ENCODE measurements at places on chromosomes 7 and 10. TPM values are rescaled to one million over a fixed set of nuclear protein-coding genes. Genes with fewer than 3 reads are reported as not detected.

The ADAM22 gene
- 0.86 TPM for total RNA-seq

The CEP41 gene
- 2.9 TPM for total RNA-seq

- DNase-seq, result no peak
These were observed 45.8 kb downstream of the PRR15 start for GRCh38 chr7:29609162-29610037.

- no peak for DNase-seq
These were observed 78.1 kb downstream of the ARL4A start for GRCh38 chr7:12765431-12766100.

DNA sequence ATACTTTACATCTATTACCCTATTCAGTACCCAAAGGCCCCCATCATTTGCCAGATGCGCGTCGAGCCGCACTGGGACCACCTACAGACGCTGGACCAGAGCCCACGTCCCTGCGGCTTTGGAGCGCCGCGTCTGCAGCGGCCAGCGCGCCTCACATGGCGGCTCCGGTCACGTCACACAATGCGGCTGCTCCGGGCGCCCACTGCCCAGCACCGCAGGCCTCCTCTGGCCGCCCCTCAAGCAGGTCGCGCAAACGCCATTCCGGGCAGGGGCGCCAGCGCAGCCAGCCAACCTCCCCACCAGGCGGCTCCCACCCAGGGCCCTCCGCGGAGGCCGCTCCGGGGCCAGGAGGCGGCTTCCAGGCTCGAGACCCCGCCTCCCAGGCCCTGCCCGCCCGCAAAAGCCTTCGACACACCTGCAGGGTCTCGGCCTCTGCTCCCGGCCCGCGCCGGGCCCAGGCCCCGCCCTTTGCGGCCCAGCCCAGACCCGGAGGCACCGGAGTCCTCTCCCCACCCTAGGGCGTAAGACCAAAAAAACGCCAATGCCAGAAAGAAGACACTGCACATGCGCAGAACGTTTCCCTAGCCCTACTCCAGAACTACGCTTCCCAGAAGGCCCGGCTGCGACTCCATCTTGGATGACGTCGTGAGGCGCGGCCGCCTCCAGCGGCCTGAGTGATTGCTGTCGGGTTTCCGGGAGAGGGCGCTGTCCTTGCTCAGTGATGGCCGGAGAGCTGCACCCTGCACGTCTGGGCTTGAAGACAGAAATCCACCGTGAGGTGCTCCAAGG, at the start of gene ZNF25:
ZNF25 (minus strand) TSS at position 557 of the 789 bp plus-strand sequence. CDS start 4,925 bp downstream, outside the sequence.
- peak; percentile 99 for DNase-seq

DNA sequence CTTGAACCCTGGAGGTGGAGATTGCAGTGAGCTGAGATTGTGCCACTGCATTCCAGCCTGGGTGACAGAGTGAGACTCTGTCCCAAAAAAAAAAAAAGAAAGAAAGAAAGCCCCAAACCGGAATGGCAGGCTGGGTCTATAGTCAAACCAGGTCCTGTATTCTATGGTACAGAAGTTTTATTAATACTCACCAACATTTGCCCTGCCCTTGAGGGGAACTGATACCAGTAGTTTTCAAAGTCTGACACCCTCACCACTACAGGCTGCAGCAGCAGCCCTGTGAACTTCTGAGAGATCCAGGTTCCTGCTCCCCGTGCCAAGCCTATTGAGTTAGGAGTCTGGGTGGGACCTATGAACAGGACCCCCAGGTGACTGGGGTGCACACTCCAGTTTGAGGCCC, 80.6 kb downstream of the RGS10 start:
- no peak for DNase-seq

- DNase-seq, result no peak
These were observed 53.9 kb downstream of the NOC3L start for GRCh38 chr10:94308866-94309265.

DNA sequence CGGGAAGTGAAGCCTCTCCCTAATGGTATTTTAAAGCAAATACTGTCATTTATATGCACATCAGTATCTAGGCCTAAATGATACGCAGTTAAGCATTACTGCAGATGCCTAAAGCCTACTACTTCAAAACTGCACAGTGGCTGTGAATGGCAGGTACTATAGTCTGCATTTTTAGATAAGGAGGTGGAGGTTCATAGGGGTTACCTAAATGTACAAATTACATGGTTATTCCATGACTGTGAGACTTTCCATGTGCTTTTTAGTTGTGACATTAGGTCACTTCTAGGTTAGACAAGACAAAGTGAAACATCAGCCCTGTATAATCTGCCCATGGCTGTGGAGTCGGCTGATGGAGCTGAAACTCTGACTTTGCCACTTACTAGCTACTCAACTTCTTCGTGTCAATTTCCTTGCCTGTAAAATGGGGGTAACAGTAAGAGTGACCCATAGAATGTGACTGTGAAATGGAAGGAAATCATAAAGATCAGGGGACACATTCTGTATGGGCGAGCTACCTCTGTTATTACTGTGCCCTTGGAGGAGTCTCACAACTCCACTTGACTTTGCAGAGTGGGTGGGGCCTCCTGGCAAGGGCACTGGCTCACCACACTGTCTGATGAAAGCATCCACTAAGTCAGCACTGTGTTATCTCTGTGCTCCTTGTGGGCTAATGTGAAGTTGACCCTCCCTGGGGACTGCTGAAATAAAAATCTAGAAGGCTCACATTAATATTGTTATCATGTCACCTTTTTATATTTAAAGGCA, 239.4 kb downstream of the TNS3 start:
- no peak for DNase-seq

DNA sequence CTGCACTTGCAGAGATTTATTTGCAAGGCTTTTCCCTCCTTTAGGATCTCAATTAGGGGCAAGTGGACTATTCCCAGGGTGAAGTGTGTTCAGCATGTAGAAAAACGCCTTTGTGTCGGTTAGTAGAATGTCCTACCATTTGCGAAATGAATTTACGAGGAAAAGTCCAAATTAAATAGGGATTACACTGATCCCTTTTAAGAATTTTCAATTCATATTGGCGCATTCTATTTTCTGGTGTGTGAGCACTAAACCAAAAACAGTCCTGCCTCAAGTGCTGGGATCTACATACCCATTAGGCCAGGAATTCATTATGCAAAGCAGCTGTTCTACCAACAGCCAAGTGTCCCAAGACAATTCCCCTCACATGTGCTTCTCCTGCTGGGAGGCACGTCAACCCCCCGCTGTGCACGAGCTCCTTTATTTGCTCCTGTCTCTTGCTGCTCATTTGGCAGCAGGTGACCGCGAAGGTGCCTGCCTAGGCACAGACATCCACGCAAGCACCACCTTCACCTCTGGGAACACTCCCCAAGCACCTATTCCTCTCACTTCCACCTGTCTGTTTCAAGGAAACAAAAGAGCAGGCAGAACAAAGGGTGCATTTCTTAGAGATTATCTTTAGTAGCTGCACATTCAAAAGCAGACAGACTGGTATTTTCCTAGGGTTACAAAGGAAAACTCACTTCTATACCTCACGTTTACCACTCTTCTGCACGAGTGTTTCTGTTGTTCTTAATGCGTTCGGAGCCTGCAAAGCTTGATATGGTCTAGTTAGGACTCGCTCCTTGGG, 134.6 kb upstream of the FGFR2 start:
- no peak for DNase-seq

DNA sequence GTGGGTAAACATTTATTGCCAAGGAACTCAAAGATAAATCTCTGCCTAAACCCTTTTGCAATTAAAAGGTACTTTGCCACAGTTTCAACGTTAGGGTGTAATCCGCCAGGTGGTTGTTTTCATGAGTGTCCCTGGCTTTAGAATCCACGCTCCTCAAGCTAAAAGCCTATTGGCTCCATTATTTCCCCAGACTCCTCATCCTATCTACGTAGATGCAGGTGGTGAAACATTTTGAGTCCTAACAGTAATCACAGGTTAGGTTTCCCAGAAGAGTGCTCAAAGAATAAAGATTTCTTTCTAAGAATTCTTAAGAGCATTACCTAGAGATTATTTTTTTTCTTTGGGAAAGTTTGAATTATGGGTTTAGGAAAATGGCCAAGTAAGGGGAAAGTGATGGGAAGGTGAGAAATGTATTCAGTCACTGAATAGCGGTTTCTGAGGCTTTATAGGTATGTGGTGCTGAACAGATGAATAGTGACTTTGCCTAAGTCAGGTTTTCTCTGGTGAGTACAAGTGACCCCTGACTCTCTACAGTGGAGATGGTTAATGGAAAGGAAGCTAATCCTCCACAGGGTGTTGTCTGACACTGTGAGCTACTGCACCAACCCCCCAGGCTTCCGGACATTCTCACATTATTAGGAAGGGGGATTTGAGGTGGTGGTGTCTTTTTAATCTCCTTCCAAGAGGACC, 60.2 kb downstream of the NRP1 start:
- no peak for DNase-seq

The CLDN3 gene
- total RNA-seq, result not detected

DNA sequence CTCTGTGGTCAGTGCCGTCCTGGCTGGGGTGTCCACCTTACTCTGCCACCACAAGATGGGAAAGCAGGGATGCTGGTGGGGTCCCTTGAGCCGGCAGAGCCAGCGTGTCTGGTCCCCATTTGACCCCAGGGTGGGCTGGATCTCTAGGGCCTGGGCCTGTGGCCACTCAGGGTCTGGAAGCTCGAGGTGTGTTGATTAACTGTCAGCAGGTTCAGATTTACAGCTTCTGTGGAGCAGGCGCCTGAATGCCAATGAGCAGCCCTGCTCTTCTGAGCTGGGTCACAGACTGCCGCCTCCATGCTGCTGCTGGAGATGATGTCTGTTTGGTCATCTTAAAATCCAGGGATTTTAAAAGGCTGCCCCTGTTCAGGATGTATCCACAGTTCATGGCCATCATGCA, 11.3 kb upstream of the DPYSL4 start:
- DNase-seq, result peak; percentile 1

DNA sequence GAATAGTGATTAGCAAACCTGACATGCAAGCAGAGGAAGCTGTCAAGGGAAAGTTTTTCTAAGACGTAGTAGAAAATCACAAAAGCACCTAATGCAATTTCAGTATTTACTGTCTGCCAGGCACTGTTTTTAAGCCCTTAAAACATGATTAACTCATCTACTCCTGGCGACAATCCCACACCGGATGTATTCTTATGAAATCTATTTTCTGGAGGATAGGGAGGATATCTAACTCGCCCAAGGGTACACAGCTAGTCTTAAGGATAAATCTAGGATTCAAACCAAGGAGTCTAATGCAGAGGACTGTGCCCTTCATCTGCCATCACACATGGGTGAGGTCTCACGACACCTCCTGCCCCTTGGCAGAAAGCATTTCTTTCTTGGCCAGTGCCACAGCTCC, 47.8 kb upstream of the FIGNL1 start:
- DNase-seq, result no peak

- no peak for DNase-seq
These were observed 75.9 kb downstream of the LMBR1 start for GRCh38 chr7:156816943-156817572.

GRCh38 chr7:38052786-38053185, 125.3 kb upstream of the STARD3NL start:
- no peak for DNase-seq

The SFRP4 gene
- total RNA-seq, result 1.9 TPM

The TUBB8 gene
- not detected for total RNA-seq

DNA sequence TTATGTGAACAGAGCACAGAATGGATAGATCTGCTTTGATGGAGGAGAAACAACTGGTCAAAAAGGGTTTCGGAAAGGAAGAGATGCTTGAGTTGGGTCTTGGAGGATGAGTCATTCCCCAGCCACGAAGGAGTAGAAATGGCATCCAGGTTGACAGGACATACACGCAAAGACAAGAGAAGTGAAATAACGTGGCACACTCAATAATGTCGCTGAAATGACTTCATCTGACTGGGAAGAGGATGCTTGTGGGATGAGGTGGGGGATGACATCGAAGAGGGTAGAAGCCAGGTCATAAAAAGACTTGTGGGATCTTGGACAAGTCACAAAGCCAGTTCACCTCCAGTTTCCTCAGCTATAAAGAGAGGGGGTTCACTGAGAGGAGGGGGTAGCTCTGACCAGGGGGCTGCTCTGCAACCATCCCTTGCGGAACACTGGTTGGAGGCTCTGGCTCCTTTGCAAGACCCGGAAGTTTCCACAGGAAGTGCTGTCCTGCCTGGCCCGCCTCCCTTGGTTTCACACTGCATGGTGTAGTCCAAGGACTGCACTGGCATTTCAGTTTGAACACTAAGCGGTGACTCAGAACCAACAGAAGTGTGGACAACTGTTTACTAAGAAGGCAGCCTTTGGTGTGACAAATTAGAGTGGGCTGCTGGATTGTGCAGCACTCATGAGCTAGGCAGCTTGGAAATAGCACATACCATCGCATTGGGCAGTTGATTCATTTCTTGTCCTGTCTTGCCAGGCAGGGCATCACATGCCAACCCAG, 189.9 kb upstream of the ADO start:
- no peak for DNase-seq

The OIT3 gene
- total RNA-seq, result not detected

- no peak for DNase-seq
These were observed 675 bp upstream of the ATE1 start for GRCh38 chr10:121928528-121928884.

DNA sequence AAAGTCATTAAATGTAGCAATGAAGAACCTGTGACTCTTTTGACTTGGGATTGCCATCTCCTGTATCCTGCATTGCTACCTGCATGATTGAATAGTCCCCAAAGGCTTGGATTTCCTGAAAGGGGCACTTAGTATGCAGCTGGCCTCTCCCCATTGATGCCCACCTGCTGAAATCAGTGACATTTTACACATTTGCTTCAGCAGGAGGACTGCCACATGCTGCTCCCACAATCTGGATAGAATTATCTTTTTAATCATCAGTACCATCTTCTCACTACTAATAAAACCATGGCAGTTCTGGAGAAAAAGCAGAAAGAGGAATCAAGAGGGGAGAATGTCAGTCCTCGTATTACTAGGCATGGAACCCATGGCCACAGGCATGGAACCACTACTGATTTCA, 67.8 kb downstream of the SLC13A1 start:
- DNase-seq, result no peak

GRCh38 chr10:5507649-5508131, 8.3 kb upstream of the CALML5 start:
- peak; percentile 33 for DNase-seq

GRCh38 chr10:132942101-132943057, at the start of gene CFAP46:
CFAP46 (minus strand) TSS chr10:132942570; CDS start chr10:132942484, 86 bp downstream.
- DNase-seq, result peak; percentile 55

DNA sequence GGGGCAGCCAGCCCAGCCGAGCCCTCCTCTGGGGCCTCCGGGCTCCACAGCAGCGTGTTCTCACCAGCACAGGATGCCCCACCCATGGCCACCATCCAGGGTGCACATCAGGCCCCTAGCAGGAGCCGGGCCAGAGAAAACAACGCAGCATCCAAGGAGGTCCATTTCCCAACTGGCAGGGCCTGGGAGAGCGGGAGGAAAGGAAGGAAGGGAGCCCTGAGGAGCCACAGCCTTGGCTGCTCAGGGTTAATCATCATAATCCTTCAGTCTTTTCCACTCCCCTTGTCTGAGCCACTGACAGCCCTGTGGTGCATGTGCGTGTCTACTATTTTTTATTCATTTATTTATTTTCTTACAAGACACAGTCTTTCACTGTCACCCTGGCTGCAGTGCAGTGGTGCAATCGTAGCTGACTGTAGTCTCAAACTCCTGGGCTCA, 3.6 kb downstream of the PLAC9 start:
- DNase-seq, result peak; percentile 95

Measured in psoas muscle (tissue), 8 donors.